Amygdala (tissue), 56 donors: ENCODE measurements at places on chromosomes 5 and 9.

DNA sequence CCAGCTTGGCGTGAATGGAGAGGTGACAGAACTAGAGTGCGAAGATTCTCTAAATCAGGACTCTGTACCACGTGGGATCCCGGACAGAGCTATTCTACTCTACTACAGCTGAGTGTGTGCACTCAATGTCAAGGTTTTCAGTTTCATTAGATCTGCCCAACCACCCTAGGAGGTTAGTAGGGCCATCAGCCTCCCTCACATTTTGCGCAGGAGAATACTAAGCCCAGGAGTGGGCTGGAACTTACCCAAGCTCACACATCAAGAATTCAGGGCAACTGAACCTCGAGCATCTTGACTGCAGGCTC lies 68.3 kb upstream of the TBC1D2 start:
- no peak for DNase-seq

DNA sequence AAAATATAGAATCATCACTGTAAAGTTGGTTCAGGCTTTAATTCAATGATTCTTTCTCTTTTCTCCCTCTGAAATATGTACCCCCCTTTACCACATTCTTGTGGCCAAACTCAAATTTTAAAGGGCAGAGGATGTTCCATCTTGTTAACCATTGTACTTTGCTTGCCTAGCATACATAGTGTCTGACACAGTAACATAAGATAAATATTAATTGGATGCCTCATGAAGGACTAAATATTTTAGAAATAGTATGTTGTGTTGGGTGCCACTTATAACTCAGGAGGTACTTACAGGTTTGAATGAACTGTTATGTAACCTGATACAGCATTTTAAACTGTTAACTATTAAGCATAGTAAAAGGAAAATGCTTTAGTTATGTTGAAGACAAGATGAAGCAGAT lies 71.5 kb downstream of the NIPBL start:
- no peak for DNase-seq

DNA sequence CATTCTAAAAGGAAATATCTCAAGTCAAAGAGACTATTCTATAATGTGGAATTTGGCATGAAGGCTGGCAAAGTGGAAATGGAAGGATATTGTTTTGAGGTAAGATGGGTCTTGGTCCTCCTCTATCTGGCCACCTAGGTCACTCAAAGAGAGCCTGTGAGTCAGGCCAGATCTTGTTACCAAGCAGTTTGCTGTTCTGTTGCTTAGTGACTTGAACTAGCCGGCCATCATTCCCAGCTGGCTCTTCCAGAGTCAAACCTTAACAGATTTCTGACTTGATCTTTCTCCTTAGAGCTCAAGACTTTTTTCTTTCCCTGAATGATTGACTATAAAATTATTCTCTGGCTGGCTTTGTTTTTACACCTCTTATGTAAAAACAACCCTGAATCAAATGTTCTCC lies 136.1 kb downstream of the PDE4D start:
- no peak for DNase-seq

GRCh38 chr5:154356020-154356655 lies 89.7 kb upstream of the SAP30L start:
- no peak for DNase-seq

DNA sequence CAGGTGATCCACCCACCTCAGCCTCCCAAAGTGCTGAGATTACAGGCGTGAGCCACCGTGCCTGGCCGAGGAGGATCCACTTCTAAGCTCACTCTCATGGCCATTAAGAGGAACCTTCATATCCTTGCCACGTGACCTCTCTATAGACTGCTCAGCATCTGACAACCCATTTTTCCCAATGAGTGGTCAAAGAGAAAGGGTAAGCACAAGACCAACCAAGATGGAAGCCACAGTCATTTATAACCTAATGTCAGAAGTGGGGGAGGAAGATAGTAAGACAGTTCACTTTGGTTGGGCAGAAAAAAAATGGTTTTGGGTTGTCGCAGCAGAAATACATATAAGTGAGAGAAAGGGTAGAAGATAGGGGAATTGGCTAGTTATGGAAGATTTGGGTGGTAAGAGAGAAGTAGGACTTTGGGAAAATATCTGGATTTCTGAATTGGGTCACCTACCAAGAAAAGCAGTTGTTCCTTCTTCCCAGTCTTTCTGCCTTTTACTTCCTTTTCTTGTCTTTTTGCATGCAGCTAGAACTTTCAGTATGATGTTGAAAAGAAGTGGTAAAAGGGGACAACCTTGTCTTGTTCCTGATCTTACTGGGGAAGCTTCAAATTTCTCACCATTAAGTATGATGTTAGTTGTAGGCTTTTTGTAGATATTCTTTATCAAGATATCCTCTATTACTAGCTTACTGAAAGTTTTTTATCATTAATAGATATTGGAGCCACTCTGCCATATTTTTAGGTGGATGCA lies 15.6 kb downstream of the SNX2 start:
- DNase-seq, result no peak

- DNase-seq, result no peak
Observed at GRCh38 chr9:86359151-86359879, 5.1 kb upstream of the TUT7 start.

GRCh38 chr9:135851748-135852147 lies 55.6 kb downstream of the CAMSAP1 start:
- no peak for DNase-seq

DNA sequence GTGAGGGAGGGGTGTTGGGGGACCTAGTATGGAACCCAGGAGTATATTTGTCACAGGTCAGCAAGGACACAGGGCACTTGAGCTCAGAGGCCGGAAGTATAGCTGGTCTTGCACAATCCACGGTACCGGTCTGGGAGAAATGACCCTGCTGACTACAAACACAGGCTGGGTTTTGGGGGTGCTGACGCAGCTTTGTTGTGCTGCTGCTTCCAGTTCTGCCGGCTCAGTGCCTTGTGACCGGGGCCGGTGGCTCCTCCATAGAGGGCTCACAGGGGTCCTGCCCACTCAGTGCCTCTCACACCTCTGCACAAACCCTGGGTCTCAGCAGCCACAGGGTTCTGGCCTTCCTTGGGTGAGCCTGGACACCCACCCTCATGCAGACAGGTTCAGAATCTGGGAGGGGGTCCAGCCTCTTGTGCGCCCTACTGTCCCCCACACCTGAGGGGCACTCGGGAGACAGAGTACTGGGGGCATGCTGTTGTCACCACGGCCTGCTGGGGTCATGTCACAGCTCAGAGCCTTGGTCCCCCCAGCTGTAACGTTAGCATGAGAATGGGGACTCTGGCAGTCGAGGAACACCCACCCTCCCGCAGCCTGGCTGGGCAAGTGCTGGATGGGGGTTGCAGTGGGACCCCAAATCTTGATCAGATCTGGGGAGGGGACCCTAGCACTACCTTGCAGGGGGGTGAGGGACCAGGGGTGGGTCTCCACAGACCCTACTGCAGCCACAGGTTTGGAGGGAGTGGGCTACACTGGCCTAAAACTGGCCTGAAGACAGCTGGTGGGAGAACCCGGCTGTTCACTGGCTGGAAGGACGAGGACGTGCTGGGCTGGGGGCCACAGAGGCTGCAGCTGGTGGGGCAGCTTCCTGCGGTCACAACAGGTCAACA lies 17.7 kb downstream of the NINJ1 start:
- DNase-seq, result no peak

DNA sequence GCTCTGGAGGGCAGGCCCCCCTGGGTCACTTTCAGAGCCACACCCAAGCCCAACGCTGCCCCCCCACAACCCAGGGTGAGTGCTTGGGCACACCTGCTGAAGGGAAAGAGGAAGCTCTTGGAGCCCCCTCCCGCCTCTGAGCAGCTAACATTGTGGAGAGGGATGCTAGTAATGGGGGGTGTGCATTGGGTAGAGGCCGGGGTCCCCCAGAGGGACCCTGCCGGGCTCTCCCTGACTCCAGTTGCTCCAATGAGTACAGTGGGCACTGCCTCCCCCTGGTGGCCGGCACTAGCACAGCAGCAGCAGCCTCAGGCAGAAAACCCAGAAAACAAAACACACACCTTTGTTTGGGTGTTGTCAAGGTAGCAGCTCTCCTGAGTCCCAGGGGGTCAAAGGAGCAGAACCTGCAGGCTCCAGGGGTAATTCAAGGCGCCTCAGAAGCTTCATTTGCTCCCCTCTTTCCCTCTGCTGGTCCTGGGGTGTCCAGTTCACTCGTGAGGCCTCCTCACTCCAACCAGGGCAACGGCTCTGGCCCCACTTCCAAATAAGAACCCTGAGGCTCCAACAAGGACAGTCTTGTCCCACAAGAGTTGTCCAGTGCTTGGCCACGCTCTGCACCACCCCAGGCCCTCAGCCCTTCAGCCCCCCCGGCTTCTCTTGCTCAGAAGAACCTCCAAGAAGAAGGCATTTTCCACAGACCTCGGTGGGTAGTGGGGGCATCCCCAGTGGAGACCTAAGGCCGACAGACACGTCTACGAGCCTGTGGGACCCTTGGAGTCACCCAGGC lies 16.1 kb downstream of the GBGT1 start:
- DNase-seq, result peak; percentile 33

DNA sequence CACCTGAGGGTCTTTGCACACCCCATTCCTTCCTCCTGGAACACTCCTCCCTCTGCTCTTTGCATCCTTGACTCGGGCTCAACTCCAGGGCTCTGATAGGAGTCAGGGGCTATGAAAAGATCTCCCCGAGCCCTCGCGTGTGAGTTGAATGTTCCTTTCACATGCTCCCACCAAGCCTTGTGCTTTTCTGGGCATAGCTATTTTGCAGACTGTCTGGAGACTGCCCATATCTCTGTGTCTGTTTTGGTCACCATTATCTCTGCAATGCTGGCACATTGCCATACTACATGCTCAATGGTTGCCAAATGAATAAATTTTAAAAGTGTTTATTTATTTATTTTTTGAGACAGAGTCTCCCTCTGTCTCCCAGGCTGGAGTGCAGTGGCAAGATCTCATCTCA lies 56.9 kb upstream of the PLPP1 start:
- no peak for DNase-seq

GRCh38 chr9:130254747-130255630 lies 10.6 kb upstream of the HMCN2 start:
- no peak for DNase-seq

DNA sequence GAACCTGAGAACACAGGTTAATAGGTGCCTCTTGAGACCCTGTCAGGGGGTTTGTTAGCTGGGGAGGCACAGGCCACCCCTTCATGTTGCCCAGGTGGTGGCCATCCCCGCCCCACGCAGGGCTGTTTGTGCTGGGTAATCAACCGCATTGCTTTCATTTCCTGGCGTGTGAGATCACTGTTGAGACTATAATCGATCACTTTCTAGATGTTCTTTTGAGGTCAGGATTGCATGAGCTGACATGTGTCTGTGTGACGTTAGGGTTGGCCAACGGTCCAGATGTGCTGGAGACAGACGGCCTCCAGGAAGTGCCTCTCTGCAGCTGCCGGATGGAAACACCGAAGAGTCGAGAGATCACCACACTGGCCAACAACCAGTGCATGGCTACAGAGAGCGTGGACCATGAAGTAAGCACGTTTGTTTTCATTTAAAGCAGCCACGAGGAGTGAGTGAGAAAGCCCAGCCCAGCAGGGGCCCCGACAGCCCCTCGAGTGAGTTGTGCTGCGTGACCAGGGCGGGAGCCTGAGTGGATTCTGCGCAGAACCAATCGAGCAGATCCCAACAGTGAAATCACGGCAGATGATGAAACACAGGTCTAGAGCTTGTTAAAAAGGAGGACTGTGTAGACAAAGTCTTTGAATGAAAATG lies 115.0 kb upstream of the CACNA1B start:
- no peak for DNase-seq
